ENCODE measurements at places on chromosomes 11 and 22.
A peak's percentile ranks its signal among the peaks of the same experiment; 100 is the strongest.

- H3K27me3 ChIP-seq: no peaks in the 10 kb centered on the region
- H3K4me3 ChIP-seq: peak overlapping the region; percentile 77
- H3K4me1 ChIP-seq: peaks cover 32% of the 10 kb centered on the region
- no peak overlapping the region for H3K27ac ChIP-seq
- peaks cover 4% of the 10 kb centered on the region for H3K36me3 ChIP-seq
Measured at GRCh38 chr11:96341211-96342013, 1.6 kb downstream of the MAML2 start.

DNA sequence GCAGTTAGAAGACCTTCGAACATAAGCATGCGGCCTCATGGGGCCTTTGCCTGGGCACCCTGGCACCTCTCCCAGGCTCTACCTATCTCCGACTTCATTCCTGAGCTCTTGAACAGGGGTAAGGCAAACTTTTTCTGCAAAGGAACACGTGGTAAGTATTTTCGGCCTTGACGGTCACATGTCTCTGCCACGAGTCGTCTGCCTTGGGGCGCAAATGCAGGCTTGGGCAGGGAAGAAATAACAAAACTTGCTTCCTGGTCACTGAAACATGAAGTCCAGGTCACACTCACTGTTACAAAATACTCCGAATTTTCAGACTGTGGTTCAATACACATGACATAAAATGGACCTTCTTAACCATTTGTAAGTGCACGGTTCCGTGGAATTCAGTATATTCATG is 3.4 kb upstream of the ASCL2 start:
- H3K4me3 ChIP-seq: no peak overlapping the region
- no peak for DNase-seq
- peaks cover 32% of the 10 kb centered on the region for H3K27me3 ChIP-seq

DNA sequence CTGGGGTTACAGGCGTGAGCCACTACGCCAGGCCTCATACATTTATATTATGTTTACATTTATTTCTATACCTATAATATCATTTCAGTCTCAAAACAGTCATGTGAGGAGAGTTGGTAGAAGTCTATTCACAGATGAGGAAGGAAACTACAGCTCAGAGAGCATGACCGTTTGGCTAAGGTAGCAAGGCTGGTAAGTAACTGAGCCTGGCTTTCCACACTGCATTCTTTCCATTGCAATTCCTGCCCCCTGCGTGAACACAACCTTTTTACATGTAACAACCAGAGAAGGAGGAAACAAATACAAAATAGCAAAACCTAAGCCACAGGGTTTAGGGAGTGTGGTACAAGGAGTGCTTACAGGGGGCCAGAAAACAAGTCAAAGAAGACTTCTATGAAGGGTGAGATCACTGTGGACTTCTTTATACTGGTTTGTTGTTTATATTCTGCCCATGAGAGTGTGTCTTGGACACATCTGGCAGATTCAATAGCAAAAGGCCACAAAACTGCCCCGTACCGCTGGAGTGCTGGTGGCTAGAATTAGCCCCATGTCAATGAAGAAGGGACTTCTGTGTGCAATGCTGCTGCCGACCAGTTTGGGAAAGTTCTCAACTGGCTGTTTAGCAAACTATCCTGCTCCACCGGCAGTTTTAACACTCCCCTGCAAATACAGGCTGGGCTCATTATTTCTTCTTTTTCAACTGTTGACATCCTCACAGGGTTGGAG is 19.0 kb downstream of the MICAL3 start:
- no peaks in the 10 kb centered on the region for H3K4me1 ChIP-seq
- H3K27ac ChIP-seq: no peak overlapping the region
- no peak for DNase-seq

GRCh38 chr22:32717337-32718240 is 83.9 kb upstream of the TIMP3 start:
- no peak overlapping the region for H3K27ac ChIP-seq
- H3K36me3 ChIP-seq: no peaks in the 10 kb centered on the region
- H3K4me3 ChIP-seq: no peak overlapping the region
- H3K27me3 ChIP-seq: no peaks in the 10 kb centered on the region

DNA sequence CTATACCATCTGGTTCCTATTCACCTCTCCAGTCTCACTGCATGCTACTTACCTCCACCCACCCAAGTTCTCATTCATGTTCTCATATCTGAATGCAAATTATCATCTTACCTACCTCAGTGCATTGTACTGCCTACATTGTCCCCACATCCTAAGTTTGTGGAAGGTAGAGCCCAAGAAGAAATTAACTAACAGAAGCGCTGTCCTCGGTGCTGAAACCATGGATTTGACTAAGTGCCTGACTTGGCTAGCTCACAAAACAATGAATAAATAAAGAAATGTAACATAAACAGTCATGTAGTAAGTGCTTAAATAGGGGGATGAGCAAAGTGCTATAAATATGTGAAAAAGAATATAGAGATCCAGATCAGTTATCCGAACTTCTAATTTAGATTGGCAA is 63.2 kb downstream of the GRIA4 start:
- H3K36me3 ChIP-seq: no peaks in the 10 kb centered on the region
- no peak overlapping the region for H3K27ac ChIP-seq
- H3K4me1 ChIP-seq: no peaks in the 10 kb centered on the region
- no peak overlapping the region for H3K4me3 ChIP-seq
- peak; percentile 18 for DNase-seq

GRCh38 chr22:37241351-37242142 is 2.5 kb downstream of the RAC2 start:
- H3K4me1 ChIP-seq: no peaks in the 10 kb centered on the region
- no peaks in the 10 kb centered on the region for H3K27me3 ChIP-seq
- H3K4me3 ChIP-seq: no peak overlapping the region

- H3K27ac ChIP-seq: no peak overlapping the region
- DNase-seq: no peak
- no peaks in the 10 kb centered on the region for H3K36me3 ChIP-seq
- no peaks in the 10 kb centered on the region for H3K4me1 ChIP-seq
- no peaks in the 10 kb centered on the region for H3K27me3 ChIP-seq
Measured at GRCh38 chr11:73012121-73012863, 129.8 kb downstream of the FCHSD2 start.

GRCh38 chr11:104338186-104338585 is 174.2 kb upstream of the PDGFD start:
- no peak for DNase-seq
- no peaks in the 10 kb centered on the region for H3K27me3 ChIP-seq
- H3K4me1 ChIP-seq: no peaks in the 10 kb centered on the region
- no peaks in the 10 kb centered on the region for H3K36me3 ChIP-seq
- no peak overlapping the region for H3K27ac ChIP-seq

DNA sequence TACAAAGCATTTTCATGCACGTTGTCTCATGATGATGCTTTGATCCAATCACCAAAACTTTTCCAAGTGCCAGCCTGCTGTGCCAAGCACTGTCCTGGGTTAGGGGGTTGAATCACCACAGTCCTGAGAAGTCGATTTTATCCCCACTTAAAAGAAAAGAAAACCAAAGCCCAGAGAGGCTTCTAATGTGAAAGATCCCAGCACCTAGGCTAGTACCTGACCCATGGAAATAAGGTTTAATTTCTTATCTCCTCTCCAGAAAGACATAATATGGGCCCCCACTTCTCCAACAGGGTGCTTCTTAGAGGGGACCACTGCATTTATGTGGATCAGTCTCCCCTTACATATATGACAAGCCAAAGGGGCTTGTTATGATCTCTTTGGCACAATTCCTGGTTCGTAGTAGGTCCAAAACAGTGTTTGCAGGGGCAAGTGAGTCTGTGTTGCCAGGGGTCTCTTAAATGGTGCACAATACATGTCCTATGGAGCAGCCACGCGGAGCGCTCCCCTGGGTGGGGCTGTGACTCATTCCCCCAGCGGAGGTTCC is 1.9 kb upstream of the BCL9L start:
- H3K4me3 ChIP-seq: no peak overlapping the region
- no peaks in the 10 kb centered on the region for H3K27me3 ChIP-seq
- peak overlapping the region; percentile 20 for H3K27ac ChIP-seq

DNA sequence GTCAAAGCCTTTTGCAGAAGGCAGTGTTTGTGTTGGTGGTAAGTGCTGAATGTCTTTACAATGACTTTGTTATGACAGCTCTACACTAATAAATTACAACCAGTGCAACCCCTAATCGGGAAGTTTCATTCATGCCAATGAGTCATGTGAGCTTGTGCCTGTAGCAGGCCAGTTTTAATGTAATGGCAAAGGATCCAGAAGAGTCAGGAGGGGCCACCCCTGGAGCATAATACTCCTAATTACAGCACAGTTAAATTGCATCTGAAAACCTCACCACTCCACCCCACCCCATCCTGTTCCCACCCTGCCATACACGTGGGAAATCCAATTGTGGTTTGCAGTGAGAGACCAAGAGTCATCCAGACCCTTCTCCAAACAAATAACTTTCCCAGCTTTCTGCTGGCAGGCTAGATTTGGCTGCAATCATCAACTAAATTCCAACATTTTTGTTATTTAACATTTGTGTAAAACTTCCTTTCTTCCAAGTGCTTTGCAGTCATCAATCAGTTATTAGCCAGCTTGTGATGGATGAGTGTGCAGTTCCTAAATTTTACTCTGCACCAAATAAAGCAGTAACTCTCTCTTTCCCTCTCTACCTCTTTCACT is 277.3 kb upstream of the FAT3 start:
- H3K4me3 ChIP-seq: no peak overlapping the region
- no peak for DNase-seq
- no peak overlapping the region for H3K27ac ChIP-seq
- H3K27me3 ChIP-seq: no peaks in the 10 kb centered on the region
- no peaks in the 10 kb centered on the region for H3K4me1 ChIP-seq

GRCh38 chr11:115500547-115501501 is 3.4 kb downstream of the CADM1 start:
- no peak overlapping the region for H3K4me3 ChIP-seq
- H3K36me3 ChIP-seq: no peaks in the 10 kb centered on the region
- peaks cover 6% of the 10 kb centered on the region for H3K4me1 ChIP-seq
- no peak for DNase-seq
- no peaks in the 10 kb centered on the region for H3K27me3 ChIP-seq
- no peak overlapping the region for H3K27ac ChIP-seq

DNA sequence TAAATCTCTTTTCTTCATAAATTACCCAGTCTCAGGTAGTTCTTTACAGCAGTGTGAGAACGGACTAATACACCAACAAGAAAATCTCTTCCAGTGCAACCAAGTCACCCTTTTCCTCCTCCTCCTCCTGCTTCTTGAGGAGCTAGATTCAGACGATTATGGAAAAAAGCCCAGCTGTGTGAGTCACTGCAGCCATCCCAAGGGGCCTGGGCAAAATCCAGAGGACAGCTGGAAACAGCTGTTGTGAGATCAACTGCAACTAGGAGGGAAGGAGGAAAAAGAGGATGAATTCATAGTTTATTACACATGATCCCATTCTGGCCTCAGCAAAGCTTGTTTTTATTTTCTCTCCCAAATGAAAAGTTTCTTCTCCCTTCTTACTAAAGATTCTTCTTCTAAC is 32.9 kb downstream of the RBFOX2 start:
- peak; percentile 45 for DNase-seq
- H3K27me3 ChIP-seq: no peaks in the 10 kb centered on the region
- peaks cover 2% of the 10 kb centered on the region for H3K36me3 ChIP-seq
- H3K27ac ChIP-seq: no peak overlapping the region

DNA sequence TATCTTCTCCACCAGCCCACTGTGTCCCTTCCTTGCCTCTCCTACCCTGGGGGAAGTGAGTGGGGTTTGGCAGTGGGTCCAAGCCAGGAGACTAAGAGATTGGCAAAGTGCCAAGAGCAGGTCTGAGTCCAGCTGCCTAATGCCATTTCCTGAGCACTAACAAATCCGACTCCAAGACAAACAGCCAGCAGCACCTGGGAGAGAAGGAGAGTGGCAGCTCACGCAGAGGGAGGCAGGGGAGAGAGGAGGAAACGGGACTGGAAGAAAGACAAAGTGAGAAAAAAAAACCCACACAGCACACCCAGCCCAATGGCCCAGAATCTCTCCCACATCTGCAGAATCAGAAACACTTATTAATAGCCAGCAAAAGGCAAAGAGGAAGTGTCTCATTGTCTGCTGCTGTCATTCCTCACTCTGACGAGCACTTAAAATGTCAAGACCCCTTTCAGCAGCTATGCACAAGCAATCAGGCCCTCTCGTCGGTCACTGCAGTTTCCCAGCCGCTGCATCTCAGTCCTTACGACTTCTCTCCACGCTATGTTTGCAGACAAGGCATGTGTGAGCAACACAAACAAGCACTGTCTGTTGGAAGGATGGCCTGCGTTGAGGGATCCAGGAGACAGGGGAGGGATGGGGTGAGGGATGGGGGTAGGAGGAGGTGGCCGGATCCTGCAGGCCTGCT is 558.4 kb upstream of the CADM1 start:
- no peaks in the 10 kb centered on the region for H3K36me3 ChIP-seq
- no peak for DNase-seq
- H3K27ac ChIP-seq: peak overlapping the region; percentile 92
- H3K4me3 ChIP-seq: no peak overlapping the region
- H3K4me1 ChIP-seq: peaks cover 46% of the 10 kb centered on the region

- DNase-seq: no peak
- H3K4me3 ChIP-seq: no peak overlapping the region
- H3K36me3 ChIP-seq: no peaks in the 10 kb centered on the region
- no peak overlapping the region for H3K27ac ChIP-seq
- H3K4me1 ChIP-seq: peaks cover 2% of the 10 kb centered on the region
Measured at GRCh38 chr11:86167499-86168164, 76.9 kb upstream of the EED start.

DNA sequence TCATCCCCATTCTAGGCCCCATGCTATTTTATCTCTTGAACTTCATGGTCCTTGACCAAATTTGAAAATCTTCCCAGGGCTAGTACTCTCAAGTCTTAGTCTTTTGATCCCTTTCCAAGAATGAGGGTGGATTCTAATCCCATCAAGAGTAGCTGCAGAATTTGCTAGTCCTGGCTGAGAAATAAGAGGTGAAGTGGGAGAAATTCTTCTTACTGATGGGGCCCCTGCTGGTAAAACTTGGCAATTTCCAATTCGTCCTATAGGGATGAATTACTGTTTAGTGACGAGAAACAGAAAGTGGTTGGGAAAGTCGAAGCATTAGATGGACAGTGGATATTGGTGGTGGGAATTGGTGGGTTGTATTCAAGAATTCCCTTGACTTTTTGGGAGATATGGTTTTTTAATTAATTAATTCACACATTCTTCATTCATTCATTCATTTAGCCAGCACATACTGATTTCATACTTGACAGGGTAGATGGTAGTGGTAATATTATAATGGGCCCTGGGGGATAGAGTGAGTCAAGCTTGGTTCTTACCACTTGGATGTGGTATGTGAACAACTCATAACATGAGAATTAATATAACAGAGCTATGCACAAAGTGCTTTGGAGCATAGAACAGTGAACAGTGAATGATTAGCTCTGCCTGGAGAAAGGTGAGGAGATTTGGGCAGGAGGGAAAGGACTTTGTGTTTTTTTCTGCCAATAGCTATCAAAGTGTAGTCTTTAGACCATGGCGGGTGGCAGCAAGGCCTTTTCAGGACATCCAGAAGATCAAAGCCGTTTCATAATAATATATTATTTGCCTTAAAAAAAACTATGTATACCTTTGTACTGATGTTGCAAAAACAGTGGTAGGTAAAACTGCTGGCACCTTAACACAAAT is 103.8 kb downstream of the STIM1 start:
- peak; percentile 88 for DNase-seq
- H3K27me3 ChIP-seq: no peaks in the 10 kb centered on the region
- no peak overlapping the region for H3K27ac ChIP-seq
- no peak overlapping the region for H3K4me3 ChIP-seq
- H3K36me3 ChIP-seq: no peaks in the 10 kb centered on the region

Measured in trophoblast cell (in vitro differentiated cells and primary cell).